Stimulated activated CD8-positive, alpha-beta memory T cell treated with anti-CD3 and anti-CD28 coated beads, Interleukin-15, amount 100 ng/mL, for 4 hours (primary cell): ENCODE measurements at places on chromosomes 4 and X.

DNA sequence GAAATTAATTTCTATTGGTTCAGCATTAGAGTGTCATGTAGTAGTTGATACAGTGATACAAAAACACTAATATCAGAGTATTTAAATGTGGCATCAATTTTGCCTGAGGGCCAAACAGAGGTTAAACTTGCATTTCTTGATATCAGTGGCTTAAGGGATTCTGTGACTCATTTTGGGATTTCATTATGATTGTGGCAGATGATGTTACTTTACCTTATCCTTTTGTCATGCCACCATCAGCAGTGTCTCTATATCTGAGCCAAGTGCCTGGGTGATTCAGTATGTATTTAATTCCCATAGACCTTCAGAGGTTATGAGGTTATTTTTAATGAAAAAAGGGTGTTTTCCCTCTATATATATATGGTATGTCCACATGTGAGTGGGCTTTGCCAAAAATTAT lies 582.9 kb downstream of the ADGRL3 start:
- DNase-seq: no peak

DNA sequence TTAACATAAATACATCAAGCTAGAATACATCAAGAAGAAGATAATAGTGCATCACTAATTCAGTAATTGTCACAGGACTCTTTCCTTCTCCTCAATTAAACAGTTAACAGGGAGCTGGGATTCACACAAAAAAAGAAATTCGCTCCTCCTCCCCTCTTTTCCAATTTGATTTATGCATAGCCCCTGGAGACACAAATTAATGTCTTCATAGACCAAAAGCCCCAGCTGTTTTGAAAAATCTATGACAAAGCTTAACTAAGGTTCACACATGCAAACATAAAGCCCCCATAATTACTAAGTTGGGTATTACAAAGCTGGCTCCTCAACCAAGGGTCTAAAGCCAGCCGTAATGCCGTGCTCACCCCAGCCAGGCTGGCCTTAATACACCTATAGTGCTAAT lies 61.2 kb downstream of the ENOX2 start:
- DNase-seq: no peak

GRCh38 chr4:4386736-4387392 lies at the start of gene NSG1:
Gene NSG1 (plus strand): TSS chr4:4387102. CDS start chr4:4387630, 528 bp downstream.
- no peak for DNase-seq

GRCh38 chrX:144494074-144494473 lies 610.2 kb downstream of the UBE2NL start:
- DNase-seq: no peak

GRCh38 chr4:176761872-176762271 lies 30.9 kb downstream of the VEGFC start:
- DNase-seq: no peak

DNA sequence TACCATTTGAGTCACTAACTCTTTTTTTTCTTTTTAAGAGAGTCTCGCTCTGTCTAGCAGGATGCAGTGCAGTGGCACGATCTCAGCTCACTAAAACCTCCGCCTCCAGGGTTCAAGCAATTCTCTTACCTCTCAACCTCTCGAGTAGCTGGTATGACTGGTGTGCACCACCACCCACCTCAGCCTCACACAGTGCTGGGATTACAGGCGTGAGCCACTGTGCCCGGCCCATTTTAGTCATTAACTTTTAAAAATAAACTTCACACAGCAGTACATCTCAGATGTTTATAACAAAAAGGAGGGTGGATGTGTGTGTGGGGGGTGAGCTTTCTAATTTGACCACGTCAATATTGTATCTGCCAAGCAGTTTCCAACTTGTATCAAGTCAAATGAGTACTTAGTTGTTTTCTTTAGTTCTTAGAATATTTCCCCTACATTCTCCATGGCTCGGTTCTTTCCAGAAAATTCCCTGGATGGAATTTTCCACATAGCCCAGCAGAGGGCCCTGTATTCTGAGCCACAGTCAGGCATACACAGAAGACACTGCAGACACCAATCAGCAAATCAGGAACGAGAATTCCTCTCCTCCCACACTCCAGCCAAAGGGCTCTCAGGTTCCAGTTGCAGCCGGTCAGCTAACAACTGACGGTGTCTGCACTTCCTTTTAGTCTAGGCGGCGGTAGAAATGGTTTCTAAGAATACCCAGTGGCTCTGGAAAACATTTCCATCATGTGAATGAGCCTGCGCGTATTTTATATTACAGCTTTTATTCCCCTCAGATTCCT lies 20.1 kb upstream of the ARAF start:
- no peak for DNase-seq

DNA sequence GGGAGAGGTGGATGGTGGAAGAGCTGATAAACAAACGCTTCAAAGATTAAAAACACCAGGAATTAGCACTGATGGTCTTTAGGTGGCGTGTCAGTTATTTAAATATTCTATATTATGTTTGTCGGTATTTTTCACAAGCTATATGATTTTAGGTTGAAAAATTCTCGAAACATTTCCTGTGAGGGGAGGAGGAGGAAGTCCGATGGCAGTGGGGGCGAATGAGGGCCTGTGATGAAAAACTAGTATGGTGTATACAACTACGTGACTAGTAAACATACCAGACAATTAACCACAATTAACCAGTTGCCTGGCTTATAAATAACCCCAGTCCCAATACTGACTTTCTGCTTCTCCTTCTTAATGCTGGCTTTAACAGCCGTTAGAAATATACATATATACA lies 595 bp upstream of the NAP1L2 start:
- no peak for DNase-seq

GRCh38 chrX:9330249-9330982 lies 134.4 kb upstream of the TBL1X start:
- no peak for DNase-seq

DNA sequence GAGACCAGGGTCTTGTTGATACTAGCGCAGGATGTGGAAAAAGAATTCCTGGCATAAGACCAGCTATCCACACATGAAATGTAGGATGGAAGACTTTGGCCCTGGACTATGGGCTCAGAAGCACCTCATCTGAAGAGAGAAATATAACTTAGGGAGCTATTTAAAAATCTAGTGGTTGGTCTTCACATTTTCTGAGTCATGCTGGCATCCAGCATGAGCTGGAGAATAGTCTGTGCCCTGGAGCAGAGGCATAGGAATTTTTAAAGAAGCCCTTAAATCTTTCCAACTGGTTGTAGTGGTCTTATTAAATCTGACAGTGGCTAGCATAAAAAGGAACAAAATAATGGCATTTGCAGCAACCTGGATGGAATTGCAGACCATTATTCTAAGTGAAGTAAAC lies 86.3 kb downstream of the SMARCA5 start:
- no peak for DNase-seq

- DNase-seq: no peak
These were observed 148.0 kb upstream of the SLC7A11 start for GRCh38 chr4:138389976-138390685.

- DNase-seq: no peak
These were observed 46.3 kb downstream of the APLN start for GRCh38 chrX:129608496-129608895.

DNA sequence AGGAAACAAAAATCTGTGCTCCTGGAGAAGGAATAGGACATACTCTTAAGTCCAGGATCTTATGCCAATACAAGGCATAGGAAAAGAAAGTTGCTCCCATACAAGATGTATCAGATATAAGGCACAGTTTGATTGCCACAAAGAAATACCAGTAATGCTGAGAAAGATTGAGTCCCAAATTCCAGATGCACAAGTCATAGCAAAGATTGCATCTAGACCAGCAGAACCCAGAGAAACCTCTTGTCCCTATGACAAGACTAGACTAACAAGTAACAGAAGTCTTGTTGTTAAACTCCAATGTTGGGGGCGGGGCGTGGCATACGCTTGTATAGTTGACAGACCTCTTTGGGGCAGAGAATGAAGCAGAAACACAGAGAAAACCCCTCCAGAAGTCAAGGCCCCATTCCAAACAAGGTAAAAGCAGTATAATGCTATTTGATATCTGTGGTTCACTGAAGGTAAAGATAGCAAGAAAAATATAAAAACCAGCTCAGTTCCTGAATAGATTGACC lies 671.5 kb upstream of the GRIA3 start:
- DNase-seq: no peak

DNA sequence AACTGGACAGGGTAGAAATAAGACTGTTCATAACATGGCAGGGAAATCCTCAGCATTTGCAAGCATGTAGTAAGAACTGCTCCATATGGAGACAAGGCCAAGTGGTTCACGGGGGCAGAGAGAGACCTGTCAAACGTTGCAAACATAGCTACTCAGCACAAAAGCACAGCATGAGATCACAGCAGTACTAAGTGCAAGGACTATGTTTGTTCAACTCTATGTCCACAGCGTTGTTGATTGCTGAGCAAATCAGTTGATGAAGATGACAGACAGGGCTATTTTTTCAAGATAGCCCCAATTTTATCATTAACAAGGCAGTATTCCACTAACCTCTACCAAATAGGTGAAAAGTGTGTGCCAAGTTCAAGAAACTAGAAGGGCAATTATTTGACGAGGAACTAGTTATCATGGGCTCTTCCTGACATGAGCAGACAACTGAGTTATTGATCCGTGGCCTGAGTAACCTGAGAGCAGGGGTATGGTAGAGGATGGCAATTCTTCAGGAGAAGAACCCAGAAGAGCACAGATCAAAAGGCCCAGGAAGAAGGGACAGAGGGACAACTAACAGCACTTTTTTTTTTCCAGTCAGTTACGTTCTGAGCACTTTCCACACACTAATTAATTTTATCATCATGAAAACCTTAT lies 57.4 kb downstream of the SPOCK3 start:
- DNase-seq: no peak

- DNase-seq: no peak
These were observed 72.9 kb downstream of the CLNK start for GRCh38 chr4:10611673-10612072.

GRCh38 chr4:142356118-142356759 lies 489.9 kb downstream of the INPP4B start:
- DNase-seq: no peak

DNA sequence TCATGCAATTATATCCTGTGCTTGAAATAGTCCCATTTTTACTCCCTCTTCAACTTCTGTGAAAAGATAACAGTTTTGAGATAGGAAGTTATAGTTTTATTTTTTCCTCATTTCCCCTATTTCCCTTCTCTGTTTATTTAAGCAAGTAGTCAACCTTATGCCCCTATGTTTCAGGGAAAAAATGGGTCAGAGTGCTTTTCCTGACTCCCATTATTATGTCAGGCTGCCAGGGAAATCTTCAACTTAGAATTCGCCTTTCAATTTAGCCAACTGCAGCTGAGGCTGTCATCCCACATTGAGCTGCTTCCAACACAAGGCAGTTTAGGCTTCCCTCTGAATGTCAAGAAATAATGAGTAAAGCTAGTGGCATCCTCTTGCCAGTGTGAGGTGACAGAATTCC lies 42.3 kb downstream of the NXT2 start:
- DNase-seq: no peak

GRCh38 chrX:40273356-40274050 lies 175.7 kb upstream of the BCOR start:
- no peak for DNase-seq

GRCh38 chr4:110797486-110797885 lies 174.6 kb upstream of the PITX2 start:
- DNase-seq: no peak

- DNase-seq: no peak
These were observed 95.7 kb upstream of the MAOA start for GRCh38 chrX:43560247-43560946.

- DNase-seq: no peak
These were observed 36.3 kb downstream of the ATRX start for GRCh38 chrX:77749695-77750094.

GRCh38 chr4:137266511-137266910 lies 265.8 kb downstream of the PCDH18 start:
- DNase-seq: no peak

GRCh38 chrX:129945131-129945530 lies 37.3 kb upstream of the BCORL1 start:
- DNase-seq: no peak

GRCh38 chrX:149461746-149462145 lies 43.4 kb downstream of the IDS start:
- no peak for DNase-seq

- no peak for DNase-seq
These were observed 260.2 kb downstream of the IL1RAPL1 start for GRCh38 chrX:28847423-28847822.

GRCh38 chrX:85499400-85499799 lies 119.9 kb upstream of the POF1B start:
- DNase-seq: no peak

- no peak for DNase-seq
These were observed 73.1 kb upstream of the CCDC160 start for GRCh38 chrX:134163836-134164235.

DNA sequence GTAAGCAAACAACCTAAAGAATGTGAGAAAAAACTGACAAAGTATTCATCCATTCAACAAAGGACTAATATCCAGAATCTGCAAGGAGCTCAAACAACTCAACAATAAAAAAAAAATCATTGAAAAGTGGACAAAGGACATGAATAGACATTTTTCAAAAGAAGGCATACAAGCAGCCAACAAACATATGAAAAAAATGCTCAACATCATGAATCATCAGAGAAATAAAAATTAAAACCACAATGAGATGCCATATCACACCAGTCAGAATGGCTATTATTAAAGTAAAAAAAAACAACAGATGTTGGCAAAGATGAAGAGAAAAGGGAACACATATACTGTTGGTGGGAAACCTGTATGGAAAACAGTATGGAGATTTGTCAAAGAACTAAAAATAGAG lies 120.7 kb upstream of the ADGRL3 start:
- no peak for DNase-seq

DNA sequence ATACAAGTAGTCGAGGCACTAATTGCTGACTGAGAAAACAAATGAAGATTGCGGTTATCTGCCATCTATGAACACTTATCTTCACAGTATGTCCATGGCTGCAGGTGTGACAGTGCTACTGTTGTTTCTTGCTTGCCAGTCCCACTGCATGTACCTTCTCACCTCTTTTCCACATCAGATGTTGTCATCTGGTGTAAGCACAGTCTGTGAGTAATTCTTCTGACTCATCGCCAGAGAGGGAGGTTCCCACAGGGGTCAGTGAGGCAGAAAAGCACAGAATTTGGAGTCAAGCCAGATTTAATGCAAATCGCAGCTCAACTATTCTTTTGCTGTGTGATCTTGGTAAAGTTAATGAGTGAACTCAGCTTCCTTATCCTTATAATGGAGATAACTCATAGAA lies 144.4 kb downstream of the GLRA2 start:
- no peak for DNase-seq

- DNase-seq: no peak
These were observed 45.2 kb upstream of the RPA4 start for GRCh38 chrX:96838537-96838936.

DNA sequence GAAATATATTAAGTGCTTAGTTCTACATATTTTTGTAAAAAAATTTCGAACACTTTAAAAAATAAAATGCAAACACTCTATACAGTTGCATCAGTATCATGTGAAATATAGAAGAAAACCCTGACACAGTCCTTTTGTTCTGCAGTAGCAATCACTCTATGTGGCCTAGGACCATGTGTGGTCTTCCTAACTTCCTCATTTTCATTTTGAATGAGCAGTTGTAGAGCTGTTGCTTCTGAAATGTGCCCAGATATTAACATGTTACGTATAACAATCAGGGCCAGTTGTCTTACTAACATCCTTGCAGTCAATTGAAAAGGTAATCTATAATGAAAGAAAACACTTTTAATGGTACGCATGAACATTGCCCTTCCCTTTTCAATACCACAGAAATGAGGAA lies 107.9 kb downstream of the ZNF827 start:
- DNase-seq: no peak

GRCh38 chr4:2798399-2799223 lies 5.7 kb downstream of the SH3BP2 start:
- no peak for DNase-seq
